Stimulated activated CD8-positive, alpha-beta memory T cell treated with anti-CD3 and anti-CD28 coated beads, Interleukin-4, amount 100 ng/mL, for 4 hours (primary cell): ENCODE measurements at places on chromosomes 16 and 17.
A peak's percentile ranks its signal among the peaks of the same experiment; 100 is the strongest.

DNA sequence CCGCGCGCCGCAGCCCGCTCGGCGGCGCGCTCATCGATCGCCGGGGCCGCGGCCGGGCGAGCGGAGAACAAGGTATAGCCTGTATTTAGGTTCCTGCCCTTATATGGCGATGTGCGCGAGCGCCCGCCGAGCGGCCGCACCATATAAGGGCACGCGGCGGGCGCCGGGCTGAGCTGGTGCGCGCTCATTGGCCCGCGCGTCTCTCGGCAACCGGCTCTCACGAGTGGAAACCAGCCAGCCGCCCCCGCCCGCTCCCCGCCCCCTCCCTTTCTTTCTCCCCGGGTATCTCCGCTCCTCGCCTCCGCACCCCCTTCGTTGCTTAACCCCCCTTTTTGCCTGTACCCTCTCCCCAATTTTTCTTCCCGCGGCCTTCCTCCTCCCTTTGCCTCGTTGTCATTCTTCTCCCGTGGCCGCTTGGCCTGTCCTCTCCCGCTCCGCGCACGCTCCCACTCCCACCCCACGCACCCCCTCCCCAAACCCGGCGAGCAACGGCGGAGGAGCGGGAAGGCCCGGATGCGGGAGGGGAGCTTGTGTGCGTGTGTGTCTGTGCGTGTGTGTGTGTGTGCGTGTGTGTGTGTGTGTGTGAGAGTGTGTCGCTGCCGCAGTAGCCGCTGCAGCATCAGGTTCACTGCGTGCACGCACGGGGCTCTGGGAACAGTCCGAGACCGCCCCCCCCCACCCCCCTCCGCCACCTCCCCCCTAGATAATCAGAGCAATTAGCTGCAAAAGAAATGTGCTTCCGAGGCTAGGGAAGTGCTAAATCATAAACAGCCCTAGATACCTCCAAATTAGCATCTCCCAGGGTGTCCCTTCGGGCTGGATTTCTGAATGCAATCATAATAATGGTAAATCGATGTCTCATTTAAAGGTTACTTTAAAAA is 13.5 kb upstream of the CBX8 start:
- peak; percentile 55 for DNase-seq

DNA sequence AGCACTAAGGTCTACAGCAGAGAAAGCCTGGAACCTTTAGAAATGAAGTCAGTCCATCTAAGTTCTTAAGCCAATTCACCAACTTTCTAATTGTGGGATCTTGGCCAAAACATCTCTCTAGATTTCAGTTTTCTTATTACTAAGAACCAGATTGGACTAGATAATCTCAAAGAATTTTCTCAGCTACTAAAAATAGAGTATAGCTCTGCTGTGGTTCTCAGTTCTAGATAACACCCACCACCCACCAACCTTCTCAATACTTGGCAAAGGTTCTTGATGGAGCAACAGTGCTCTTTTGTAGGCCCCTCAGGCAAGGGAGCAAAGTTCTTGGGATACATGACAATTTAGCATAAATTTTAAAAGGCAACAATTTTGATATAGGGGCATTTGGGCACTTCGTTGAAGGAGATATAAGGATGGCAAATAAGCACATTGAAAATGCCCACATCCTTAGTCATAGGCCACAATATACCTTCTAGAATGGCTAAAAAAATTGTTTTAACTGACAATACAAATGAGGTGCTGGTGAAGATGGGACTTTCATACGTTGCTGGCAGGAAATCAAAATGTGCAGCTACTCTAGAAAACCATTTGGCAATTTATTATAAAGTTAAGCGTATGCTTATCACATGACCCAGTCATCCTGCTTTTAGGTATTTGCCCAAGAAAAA is 74.4 kb upstream of the TMEM132E start:
- DNase-seq = no peak

DNA sequence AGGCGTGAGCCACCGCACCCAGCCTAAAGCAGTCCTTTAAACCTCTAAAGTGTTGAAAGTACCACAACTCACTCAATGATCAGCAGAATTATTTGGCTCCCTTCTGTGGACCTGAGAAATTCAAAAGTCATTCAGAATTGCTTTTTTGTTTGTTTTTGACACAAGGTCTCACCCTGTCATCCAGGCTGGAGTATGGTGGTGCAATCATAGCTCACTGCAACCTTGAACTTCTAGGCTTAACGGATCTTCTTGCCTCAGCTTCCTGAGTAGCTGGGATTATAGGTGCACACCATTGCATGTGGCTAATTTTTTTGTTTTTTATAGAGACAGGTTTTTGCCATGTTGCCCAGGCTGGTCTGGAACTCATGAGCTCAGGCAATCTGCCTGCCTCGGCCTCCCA is 44.3 kb downstream of the TRAF4 start:
- DNase-seq = no peak

DNA sequence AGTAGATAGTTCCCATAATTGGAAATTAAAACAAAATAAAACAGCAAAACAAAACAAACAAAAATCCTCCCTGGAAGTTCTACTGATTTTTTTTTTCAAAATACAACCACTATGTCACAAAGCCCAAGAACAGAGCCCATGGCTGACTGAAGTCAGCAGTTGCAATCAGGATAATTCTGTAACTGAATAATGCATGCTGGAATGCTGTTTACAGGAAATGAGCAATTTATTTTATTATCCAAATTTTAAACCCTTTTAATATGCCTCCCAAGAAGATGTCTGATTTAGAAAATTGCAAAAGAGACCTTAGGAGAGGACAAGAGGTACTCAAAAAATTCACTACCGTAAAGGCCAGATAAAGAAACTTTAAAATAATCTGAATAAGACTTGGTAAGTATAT is 578.2 kb downstream of the TOX3 start:
- no peak for DNase-seq

DNA sequence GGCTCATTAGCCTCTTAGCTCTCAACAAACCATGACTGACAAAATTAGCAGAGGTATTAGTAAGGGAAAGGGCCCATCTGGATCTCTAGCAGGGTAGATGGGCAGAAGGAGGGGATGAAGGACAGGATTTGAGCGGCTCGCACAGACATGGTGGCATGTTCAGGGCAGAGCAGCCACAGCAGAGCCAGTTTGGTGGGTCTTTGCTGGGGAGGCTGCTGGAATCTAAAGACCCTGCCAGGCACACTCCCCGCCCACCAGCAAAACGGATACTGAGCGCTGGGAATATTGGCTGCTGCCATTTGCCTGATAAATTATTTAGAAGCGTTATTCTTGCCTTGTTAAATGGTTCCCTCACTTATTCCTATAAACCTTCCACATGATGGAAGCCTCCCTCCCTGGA is 20.7 kb upstream of the NAT9 start:
- no peak for DNase-seq
